ENCODE measurements at places on chromosomes 2 and 18. TPM values are rescaled to one million over a fixed set of nuclear protein-coding genes. Genes with fewer than 3 reads are reported as not detected.

The KLHL30 gene
- total RNA-seq = not detected

The OXER1 gene
- 1.5 TPM for total RNA-seq

The IL36A gene
- not detected for total RNA-seq

The NYAP2 gene
- total RNA-seq = not detected

The TMEM247 gene
- not detected for total RNA-seq

All from endothelial cell (in vitro differentiated cells).